T-cell (primary cell): ENCODE measurements at places on chromosomes 12 and 14.

GRCh38 chr14:62739647-62740046 is 305.6 kb downstream of the KCNH5 start:
- no peak for DNase-seq

GRCh38 chr12:14211947-14212387 is 153.5 kb upstream of the ATF7IP start:
- no peak for DNase-seq

DNA sequence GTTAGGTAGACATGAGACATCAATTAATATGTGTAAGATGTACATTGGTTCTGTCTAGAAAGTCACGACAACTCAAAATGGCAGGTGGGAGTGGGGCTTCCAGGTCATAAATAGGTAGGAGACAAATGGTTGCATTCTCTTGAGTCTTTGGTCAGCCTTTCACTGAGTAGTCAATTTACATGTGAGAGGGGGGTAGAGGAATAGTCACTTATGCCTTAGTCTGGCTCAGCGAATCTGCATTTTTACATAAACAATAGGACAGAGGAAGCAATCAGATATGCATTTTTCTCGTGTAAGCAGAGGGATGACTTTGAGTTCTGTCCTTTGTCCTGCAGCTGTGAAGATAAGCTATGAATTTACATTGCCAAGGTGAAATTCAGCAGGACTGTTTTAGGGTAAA is 27.8 kb upstream of the UNC79 start:
- DNase-seq, result no peak

GRCh38 chr12:115375186-115375991 is 691.4 kb upstream of the TBX3 start:
- no peak for DNase-seq

- DNase-seq, result no peak
Observed at GRCh38 chr12:2890001-2890387, 697 bp upstream of the TULP3 start.

GRCh38 chr12:51632623-51633022 is 41.6 kb downstream of the SCN8A start:
- DNase-seq, result no peak

DNA sequence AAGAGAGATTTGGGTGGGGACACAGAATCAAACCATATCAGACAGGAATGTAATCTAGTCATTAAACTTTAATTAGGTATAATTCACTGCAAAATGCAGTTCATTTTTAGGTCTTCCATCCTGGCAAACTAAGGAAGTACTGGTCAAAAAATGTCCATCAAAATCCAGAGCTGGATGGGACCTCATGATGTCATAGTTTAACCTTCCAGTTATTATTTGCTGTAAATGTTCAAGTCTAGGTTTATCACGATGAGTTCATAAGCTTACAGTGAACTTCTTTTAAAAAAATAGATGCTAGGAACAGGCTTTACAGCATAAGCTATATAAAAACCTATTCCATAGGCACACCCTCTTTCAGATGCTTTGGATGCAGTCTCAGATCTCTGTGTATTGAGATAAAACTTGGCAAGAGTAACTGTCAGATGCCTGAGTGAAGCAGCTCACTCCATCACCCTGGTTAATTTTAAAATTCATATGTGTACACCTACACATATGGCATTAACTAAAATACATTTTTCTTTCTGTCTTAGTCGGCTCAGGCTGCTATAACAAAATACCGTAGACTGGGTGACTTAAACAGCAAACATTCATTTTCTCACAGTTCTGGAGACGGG is 7.9 kb downstream of the SSPN start:
- no peak for DNase-seq

DNA sequence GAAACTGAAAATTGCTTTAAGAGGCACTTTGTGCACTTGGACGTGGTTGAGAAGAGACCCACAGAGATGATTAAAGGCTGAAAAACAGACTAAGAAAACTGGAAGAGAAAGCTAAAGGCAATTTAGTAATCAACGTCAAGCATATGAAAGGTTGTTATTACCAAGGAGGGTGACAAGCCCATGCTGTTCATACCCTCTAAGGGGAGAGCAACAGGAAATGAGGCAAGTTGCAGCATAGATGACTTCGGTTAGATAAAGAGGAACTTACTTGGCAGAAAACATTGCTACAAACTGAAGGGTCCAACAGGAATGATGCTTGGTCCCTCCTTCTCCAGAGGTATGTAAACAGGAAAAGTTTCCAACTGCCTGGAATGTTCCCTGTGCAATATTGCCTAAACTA is 107.8 kb downstream of the DUSP6 start:
- no peak for DNase-seq

- no peak for DNase-seq
Observed at GRCh38 chr14:74648601-74649000, 36.6 kb upstream of the LTBP2 start.

DNA sequence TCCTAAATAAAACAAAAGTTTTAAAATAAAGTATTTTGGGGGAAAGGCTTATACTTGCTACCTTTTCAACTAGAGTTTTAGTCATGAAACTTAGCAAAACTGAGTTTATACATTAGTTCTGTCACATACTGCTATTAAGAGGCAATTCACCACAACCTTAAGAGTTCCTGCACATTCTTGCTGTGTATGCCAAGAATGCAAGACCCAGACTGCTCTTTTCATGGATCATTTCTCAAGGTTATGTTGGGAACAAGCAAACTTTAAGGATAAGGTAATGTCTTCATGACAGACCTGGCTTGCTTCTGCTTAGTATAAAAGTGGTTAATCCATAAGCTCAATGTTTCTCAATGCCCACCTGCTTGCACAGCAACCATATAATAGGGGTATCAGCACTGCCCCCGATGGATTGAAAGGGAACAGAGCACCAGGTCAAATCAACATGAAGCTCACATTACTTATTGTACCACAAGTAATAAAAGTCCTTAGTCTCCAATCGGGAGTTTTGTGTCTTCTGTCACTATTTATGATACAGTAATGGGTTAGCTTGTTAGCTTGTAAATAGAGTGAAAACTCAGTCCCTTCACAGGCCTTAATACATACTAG is 67.6 kb downstream of the KIF21A start:
- peak; percentile 2 for DNase-seq

- no peak for DNase-seq
Observed at GRCh38 chr14:31161274-31161673, 46.3 kb downstream of the HECTD1 start.

- no peak for DNase-seq
Observed at GRCh38 chr12:67148265-67148664, 120.9 kb upstream of the CAND1 start.

DNA sequence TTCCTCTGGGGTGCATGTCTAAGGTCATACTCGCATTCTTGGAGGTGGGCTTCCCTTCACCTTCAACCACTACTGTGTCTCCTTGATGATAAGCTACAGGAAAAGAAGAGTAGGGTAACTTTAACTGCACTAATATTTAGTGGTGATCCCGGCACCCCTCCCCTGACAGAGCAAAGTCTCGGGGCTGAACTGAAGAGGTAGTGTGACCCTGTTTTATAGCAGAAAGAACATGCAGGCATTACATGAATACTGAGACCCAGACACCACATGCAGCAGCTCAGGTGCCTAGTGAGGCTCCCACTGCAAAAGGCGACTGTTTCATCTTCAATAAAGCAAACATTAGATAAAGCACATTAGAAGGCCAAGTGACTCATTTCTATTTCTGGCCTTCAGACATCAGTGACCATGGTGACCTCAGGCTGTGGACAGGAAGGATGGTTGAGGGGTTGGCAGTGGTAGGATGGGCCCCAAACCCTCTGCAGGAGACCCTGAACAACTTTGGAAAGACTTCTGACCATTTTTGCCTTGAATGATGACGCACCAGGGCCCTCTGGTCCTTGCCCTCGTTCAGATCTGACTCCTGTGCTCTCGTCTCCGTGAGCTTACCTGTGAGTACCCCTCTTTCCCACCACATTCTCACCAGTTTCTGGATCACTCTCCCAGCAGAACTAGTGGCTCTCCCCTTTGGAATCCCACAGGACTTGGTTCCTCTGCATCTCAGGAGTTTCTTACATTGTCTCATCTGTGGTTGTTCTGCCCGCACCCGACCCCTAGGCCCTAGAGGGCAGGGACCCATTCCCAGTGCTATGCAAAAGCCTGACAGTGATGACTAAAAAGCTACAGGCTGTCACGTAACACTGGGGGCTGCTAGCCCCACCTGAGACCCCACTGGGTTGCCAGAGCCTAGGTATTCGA is 23.8 kb upstream of the JPH4 start:
- no peak for DNase-seq

DNA sequence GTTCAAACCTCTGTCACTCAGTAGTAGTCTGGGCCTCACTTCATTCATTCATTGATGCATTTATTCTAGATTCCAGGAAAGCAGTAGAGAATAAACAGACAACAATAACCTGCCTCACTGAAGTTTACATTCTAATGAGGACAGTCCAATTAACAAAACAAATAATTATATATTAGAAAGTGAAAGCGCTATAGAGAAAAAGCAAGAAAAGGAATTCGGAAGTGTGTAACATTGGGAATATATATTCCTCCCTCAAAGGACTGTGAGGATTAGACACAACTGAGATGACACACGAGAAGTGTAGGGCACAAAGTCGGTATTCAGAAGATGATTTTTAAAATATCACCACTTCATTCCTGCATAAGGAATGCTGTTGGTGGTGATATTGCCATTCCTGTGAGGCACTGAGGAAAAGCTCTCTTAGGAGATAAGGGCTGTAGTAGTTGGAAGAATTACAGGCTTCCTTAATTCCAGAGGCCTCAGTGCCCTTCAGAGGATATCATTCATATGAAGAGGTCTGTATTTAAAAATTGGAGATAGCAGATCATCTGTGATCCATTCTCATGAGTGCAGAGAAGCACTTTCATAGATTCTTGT is 3.9 kb upstream of the DUSP6 start:
- no peak for DNase-seq

- DNase-seq, result no peak
Observed at GRCh38 chr12:28869197-28869596, 279.9 kb upstream of the FAR2 start.

GRCh38 chr14:63322897-63323573 is 4.3 kb upstream of the GPHB5 start:
- DNase-seq, result no peak

DNA sequence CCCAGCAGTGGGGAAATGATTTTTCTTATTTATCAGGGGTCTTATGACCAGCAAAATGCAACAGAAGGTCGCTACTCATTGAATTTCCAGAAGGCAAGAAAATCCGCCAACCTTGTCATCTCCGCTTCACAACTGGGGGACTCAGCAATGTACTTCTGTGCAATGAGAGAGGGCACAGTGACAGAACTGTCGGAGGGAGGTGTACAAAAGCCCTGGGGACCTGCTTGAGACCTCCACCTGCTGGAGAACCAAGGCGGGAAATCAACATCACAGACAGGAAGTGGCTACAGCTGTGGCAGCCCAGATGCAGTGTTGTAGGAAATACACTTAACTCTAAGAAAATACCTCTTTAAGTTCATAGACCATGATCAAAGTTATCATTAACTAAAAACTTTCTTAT is 250.9 kb upstream of the OR4E1 start:
- peak; percentile 65 for DNase-seq

GRCh38 chr14:75539162-75539560 is 16.9 kb downstream of the BATF start:
- no peak for DNase-seq

DNA sequence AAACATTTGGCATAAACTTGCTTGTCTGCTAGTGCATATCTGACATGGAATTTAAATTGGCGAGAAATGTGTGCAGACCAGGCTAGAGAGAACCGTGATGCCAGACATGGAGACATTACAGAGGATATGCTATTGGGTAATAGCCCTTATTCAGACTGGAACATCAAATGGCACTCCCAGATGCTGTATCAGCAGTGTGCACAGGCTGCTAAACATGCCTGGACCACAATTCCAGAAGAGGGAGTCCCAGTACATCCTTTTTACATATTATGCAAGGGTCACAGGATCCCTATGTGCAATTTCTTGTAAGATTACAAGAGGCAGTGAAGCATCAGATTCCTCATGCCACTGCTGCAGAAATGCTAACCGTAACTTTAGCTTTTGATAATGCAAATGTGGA is 354.5 kb upstream of the FOXG1 start:
- no peak for DNase-seq

GRCh38 chr12:129854591-129854990 is 49.2 kb downstream of the TMEM132D start:
- no peak for DNase-seq

GRCh38 chr12:50215033-50215432 is 47.9 kb upstream of the CERS5 start:
- no peak for DNase-seq

- DNase-seq, result no peak
Observed at GRCh38 chr12:104309446-104309993, 6.0 kb downstream of the EID3 start.

DNA sequence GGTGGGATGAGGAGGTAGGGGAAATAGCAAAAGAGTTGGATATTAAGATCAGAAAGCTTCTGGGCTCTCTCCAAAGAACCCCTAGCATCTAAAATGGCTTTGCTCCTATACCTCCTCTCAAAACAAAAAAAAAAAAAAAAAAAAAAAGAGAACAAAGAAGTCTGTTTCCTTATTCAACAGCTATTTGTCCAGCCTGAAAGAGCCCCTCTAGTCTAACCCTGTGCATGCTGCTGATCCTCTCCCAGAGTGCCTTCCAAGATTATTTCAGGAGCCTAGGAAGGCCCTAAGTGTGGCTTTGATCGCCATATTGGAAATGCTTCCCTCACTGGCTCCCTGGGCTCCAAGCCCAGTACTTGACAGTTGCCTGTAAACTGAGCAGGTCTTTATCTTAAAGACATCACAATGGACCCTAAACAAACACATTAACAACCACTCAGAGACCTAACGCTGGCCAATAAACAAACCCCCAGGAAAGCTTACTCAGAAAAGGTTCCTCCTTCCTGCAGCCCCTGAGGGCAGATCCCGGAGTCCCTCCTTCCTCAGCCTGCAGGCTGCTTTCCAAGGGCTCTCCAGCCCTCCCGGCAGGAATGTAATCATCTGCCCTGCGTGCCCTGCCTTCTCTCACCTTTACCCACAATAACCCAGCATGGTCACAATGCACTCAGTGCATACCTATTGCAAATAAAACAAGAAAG is 17.4 kb upstream of the COL2A1 start:
- DNase-seq, result no peak

DNA sequence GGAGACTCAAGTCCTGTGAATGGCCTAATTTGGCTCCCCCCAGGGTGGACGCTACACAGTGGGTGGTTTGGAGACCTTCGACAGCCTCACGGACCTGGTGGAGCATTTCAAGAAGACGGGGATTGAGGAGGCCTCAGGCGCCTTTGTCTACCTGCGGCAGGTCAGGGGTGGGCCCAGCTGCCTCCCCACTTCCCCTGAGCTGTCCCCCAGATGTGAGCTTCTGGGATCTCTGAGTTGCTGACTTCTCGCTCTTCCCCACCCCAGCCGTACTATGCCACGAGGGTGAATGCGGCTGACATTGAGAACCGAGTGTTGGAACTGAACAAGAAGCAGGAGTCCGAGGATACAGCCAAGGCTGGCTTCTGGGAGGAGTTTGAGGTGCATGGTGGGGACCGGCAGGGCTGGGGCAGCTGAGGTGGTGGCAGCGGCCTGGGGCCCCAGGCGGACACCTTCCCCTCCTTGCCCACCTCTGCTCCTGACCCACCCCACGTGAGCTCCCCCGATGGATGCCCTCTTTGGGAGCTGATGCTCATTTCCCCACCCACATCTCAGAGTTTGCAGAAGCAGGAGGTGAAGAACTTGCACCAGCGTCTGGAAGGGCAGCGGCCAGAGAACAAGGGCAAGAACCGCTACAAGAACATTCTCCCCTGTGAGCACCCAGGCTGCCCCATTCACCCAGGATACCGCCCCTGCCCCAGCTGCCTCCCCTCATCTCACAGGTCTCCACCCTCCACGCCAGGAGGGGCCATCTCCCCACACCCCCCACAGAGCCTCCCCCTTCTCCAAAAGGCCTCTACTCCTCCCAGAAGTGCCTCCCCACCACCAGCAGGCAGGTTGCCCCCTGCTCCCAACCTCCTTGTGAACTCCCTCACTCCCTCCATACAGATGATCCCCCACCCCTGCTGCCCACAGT is 4.2 kb downstream of the PTPN6 start:
- DNase-seq, result no peak
